ENCODE measurements at places on chromosomes 16 and 17. TPM values are rescaled to one million over a fixed set of nuclear protein-coding genes. Genes with fewer than 3 reads are reported as not detected.

- no peak overlapping the region for H3K27ac ChIP-seq
- no peaks in the 10 kb centered on the region for H3K36me3 ChIP-seq
- DNase-seq: peak; percentile 88
- peak overlapping the region; percentile 51 for H3K4me3 ChIP-seq
- peaks cover 5% of the 10 kb centered on the region for H3K4me1 ChIP-seq
- no peaks in the 10 kb centered on the region for H3K27me3 ChIP-seq
Observed at GRCh38 chr16:81745704-81746558, 33.2 kb upstream of the PLCG2 start.

Gene KRT15
- 2.8 TPM for total RNA-seq

- no peak overlapping the region for H3K4me3 ChIP-seq
- H3K36me3 ChIP-seq: no peaks in the 10 kb centered on the region
- H3K27ac ChIP-seq: no peak overlapping the region
- no peaks in the 10 kb centered on the region for H3K27me3 ChIP-seq
- DNase-seq: peak; percentile 52
Observed at GRCh38 chr17:79042421-79043190, 18.6 kb downstream of the C1QTNF1 start.

DNA sequence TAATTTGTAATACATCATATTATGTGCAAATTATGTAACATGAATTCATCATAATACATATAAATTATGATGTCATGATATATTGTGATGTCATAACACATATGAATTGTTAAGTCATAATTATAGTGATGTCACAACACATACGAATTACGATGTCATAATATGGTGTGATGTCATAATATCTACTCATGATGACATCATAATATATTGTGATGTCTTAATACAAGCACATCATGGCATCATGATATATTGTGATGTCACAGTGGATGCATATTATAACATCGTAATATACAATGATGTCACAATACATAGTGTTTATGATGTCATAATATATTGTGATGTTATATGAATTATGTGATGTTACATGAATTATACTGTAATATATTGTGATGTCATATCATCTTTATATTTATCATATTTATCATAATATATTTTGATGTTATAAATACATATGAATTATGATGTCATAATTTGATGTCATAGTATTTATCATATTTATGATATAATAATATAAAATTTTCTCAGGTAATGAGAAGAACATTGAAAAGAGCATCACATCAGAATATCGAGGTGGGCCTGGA, 1793.0 kb downstream of the TP53TG3F start:
- DNase-seq: no peak
- no peaks in the 10 kb centered on the region for H3K4me1 ChIP-seq
- no peak overlapping the region for H3K4me3 ChIP-seq
- H3K27ac ChIP-seq: no peak overlapping the region
- H3K27me3 ChIP-seq: no peaks in the 10 kb centered on the region
- no peaks in the 10 kb centered on the region for H3K36me3 ChIP-seq

Gene AMZ2
- 48.6 TPM for total RNA-seq

Gene ANKRD40CL
- not detected for total RNA-seq

- H3K27ac ChIP-seq: no peak overlapping the region
- DNase-seq: peak; percentile 62
- no peaks in the 10 kb centered on the region for H3K36me3 ChIP-seq
- no peak overlapping the region for H3K4me3 ChIP-seq
- H3K4me1 ChIP-seq: no peaks in the 10 kb centered on the region
Observed at GRCh38 chr16:88633684-88634140, 4.7 kb upstream of the IL17C start.

Gene FAM222B
- total RNA-seq: 31.0 TPM

GRCh38 chr17:68706356-68706920, 105.3 kb upstream of the FAM20A start:
- H3K4me1 ChIP-seq: no peaks in the 10 kb centered on the region
- H3K36me3 ChIP-seq: no peaks in the 10 kb centered on the region
- peak; percentile 49 for DNase-seq
- no peak overlapping the region for H3K4me3 ChIP-seq
- no peaks in the 10 kb centered on the region for H3K27me3 ChIP-seq

- H3K27me3 ChIP-seq: no peaks in the 10 kb centered on the region
- no peak overlapping the region for H3K4me3 ChIP-seq
- no peaks in the 10 kb centered on the region for H3K36me3 ChIP-seq
- no peak for DNase-seq
Observed at GRCh38 chr17:72462814-72463213, 342.0 kb downstream of the SOX9 start.

Gene GP1BA
- total RNA-seq: not detected

Gene EXOC3L1
- 7.2 TPM for total RNA-seq

- no peaks in the 10 kb centered on the region for H3K27me3 ChIP-seq
- H3K27ac ChIP-seq: no peak overlapping the region
- no peak for DNase-seq
Observed at GRCh38 chr17:69609473-69610305, 195.2 kb downstream of the MAP2K6 start.

DNA sequence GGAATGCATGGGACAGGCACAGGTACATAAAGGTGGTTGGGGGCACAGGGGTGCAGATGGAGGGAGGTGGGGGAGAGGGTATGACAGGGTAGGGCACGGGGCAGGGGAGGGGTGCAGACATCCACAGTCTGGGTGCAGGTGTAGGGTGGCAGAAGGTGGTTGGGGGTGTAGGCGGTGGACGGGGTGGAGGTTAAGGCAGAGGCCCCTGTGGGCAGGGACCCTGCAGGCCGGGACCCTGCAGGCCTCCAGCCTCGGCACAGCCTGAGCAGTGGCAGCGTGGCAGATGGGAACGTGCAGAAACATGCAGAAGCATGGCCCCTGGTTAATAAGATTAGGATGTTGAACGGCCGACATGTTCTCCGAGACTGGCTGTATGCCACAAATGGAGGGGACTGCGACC, 115.2 kb downstream of the RBFOX3 start:
- no peak overlapping the region for H3K27ac ChIP-seq
- H3K27me3 ChIP-seq: no peaks in the 10 kb centered on the region
- no peaks in the 10 kb centered on the region for H3K36me3 ChIP-seq
- no peak overlapping the region for H3K4me3 ChIP-seq
- no peak for DNase-seq
- no peaks in the 10 kb centered on the region for H3K4me1 ChIP-seq

Gene ITGAD
- total RNA-seq: 0.13 TPM

Gene PRR35
- total RNA-seq: 1.8 TPM

DNA sequence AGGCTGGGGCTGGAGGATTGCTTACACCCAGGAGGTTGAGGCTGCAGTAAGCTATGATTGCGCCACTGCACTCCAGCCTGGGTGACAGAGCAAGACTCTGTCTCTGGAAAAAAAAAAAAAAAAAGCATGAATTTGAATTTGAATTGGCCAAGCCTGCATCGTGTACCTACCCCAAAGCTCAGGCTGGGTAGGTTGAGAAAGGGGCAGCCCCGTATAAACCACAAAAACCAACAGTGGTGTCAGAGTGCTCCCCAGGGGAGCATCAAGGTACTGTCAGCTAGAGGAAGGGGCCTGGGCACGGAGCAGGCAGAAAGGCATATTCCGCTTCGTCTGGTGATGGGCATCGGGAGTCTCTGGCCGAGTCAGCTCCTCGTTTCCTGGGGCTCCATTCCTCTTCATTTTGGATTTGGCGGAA, 40.9 kb downstream of the RAP1GAP2 start:
- H3K27ac ChIP-seq: no peak overlapping the region
- H3K27me3 ChIP-seq: no peaks in the 10 kb centered on the region
- H3K4me3 ChIP-seq: no peak overlapping the region
- H3K4me1 ChIP-seq: no peaks in the 10 kb centered on the region
- no peak for DNase-seq

DNA sequence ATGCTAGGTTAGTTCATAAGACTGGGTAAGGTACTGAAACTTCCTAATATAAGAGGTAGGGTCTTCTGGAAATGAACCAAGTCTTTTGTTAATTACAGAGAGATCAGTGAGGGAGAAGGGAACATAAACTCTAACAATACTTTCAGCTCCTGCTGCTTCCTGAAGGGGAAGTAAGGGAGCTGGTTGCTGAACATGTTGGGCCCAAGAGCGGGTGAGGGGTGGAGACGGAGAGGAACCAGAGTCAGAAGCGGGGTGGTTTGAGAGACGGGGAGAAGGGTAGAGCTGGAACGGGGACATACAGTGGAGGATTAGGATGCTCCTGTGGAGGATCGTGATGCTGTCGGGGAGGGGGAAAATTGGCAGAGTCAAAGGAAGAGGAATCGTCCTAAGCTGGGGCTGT, 11.5 kb upstream of the ZNF747 start:
- no peak overlapping the region for H3K4me3 ChIP-seq
- H3K4me1 ChIP-seq: no peaks in the 10 kb centered on the region
- H3K27ac ChIP-seq: no peak overlapping the region
- DNase-seq: no peak
- no peaks in the 10 kb centered on the region for H3K36me3 ChIP-seq

Gene CCDC40
- total RNA-seq: 22.6 TPM

DNA sequence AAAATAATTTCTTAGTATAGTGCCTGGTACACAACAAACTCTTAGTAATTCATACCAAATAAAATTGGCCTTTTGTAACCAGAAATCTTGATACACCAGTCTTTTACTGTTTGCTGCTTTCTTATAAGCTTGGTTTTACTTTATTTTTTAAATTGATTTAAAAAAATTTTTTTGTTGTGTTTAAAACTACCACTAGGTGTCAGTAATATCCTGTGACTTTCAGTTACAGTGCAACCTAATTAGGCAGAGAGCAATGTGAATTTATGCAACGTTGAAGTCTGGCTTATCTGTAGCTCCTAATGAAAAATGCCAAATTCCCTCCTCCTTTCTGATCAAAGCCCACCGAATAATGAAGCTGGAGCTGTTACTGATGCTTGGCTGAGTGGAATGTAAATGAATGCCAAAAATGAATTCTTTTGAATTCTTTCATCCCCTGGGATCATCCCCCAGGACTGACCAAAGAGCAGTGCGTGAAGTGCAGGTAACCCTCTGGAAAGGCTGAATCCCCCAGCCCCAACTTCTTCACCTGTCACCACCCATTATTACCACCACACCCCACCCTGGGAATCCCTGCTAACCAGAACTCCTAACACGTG, 3.8 kb downstream of the ERCC4 start:
- peaks cover 9% of the 10 kb centered on the region for H3K36me3 ChIP-seq
- H3K27me3 ChIP-seq: no peaks in the 10 kb centered on the region
- no peaks in the 10 kb centered on the region for H3K4me1 ChIP-seq

DNA sequence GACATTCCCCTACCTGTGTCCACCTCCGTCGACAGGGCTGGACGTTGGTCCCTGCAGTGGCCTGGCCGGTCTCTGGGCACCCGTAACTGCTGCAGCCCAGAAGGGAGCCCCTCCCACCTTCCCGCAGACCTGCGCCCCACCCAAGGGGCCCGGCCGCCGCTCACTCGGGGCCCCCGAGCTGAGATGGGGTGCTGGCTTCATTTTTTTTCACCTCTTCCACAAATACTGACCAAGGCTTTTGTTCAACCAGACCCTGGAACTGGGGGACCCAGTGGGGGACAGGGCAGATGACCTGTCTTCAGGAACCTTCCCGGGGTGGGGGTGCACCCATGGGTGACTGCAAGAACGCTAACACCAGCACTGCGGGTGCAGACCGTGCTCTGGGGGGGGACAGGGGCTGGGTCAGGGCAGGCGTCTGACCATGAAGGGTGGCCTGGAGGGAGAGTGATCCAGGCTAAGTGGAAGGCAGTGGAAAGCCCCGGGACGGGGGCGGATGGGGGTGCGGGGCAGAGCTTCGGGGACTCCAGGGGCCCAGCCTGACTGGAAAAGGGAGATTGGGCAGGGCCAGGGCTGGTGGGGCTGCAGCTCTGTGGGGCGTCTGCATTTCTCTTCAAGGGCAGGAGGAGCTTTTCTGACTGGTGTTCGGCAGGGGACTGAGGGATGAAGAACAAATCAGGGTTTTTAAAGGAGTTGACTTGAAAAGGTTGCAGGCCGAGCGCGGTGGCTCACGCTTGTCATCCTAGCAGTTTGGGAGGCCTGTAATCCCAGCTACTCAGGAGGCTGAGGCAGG, 42.3 kb downstream of the SLC7A5 start:
- DNase-seq: no peak
- no peaks in the 10 kb centered on the region for H3K36me3 ChIP-seq
- no peak overlapping the region for H3K27ac ChIP-seq
- no peaks in the 10 kb centered on the region for H3K4me1 ChIP-seq

Gene ADAMTS18
- total RNA-seq: 0.60 TPM

DNA sequence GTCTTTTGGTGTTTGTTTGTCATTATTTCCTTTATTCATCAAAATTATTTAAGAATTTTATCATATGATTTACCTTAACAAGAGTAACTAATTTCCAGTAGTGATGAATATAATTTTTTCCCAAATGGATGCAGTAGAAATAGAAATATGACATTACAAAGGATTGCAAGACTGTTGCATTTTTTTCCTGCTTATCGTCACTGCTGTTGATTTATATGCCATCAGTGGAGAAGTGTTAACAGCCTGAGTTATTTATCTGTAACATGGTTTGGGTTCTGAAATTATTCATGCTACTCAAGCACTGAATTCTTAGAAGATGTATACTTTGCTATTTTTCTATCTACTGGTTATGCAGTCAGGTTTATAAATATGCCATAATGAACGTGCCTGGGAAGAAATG, 68.6 kb downstream of the TMEM100 start:
- no peaks in the 10 kb centered on the region for H3K27me3 ChIP-seq
- no peaks in the 10 kb centered on the region for H3K36me3 ChIP-seq
- no peak for DNase-seq
- H3K4me1 ChIP-seq: no peaks in the 10 kb centered on the region

GRCh38 chr16:86667035-86667434, 88.7 kb downstream of the FOXL1 start:
- no peaks in the 10 kb centered on the region for H3K27me3 ChIP-seq
- H3K4me3 ChIP-seq: no peak overlapping the region
- DNase-seq: no peak
- peaks cover 2% of the 10 kb centered on the region for H3K4me1 ChIP-seq
- H3K27ac ChIP-seq: no peak overlapping the region

DNA sequence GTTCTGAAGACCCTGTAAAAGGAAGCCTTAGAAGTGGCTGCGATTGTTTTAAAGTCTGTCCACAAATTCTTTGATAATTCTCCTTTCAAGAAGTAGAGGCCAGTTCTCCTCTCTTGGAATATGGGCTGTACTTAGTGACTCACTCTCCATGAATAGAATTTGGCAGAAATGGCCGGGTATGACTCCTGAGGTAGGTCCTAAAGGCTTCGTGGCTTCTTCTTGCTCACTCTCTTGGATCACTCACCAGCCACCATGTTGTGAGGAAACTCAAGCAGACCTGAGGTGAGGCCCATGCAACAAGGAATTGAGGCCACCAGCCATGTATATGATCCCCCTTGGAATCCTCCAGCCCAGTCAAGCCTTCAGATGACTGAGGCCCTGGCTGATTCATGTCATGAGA, 75.8 kb downstream of the WWOX start:
- no peaks in the 10 kb centered on the region for H3K4me1 ChIP-seq
- no peak for DNase-seq
- no peak overlapping the region for H3K4me3 ChIP-seq
- no peaks in the 10 kb centered on the region for H3K27me3 ChIP-seq
- H3K36me3 ChIP-seq: no peaks in the 10 kb centered on the region

- no peak overlapping the region for H3K4me3 ChIP-seq
- H3K27me3 ChIP-seq: no peaks in the 10 kb centered on the region
- no peaks in the 10 kb centered on the region for H3K4me1 ChIP-seq
- no peaks in the 10 kb centered on the region for H3K36me3 ChIP-seq
- no peak overlapping the region for H3K27ac ChIP-seq
- DNase-seq: peak; percentile 77
Observed at GRCh38 chr17:5499476-5500231, 13.3 kb downstream of the MIS12 start.

All from kidney (tissue), 22 donors.